ENCODE measurements at places on chromosomes 13 and 19.

GRCh38 chr13:93450761-93451160, 224.2 kb downstream of the GPC6 start:
- DNase-seq = no peak

DNA sequence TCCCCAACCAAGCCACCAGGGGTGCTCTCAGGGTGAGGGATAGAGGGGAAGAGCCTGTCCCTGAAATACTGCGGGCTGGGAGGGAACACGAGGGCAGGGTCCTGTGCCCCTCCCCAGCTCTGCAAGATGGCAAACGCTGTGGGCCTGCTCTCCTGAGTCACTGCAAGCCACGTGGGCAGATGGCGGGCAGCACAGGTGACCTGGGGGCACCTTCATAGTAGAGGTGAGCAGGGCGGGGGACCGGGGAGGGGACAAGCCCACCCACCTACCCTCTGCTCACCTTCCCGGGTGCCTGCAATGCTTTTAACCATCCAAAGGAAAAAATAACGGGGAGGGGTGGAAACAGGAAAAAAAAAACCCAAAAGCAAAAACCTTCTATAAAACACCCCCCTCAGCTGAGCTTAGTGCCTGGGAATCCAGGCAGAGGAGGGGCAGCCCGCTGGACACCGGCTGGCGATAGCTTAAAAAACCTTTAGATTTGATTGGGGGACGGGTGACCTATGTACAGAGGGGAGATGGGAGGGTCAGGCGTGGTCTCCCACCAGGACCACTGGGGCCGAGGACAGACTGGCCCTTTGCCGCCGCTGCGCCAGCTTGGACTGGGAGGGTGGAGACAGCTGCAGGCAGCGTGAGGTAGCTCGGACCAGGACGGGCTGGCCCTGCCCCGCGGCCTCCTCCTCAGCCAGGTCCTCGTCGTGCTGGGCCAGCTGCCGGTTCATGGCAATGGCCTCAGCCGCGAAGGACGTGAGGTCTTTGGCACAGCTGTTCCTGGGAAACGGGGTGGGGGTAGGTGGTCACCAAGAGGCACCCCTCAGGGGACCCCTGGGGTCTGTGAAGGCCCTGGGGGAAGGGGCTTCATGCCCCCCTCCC, 11.7 kb downstream of the MKNK2 start:
- no peak for DNase-seq

DNA sequence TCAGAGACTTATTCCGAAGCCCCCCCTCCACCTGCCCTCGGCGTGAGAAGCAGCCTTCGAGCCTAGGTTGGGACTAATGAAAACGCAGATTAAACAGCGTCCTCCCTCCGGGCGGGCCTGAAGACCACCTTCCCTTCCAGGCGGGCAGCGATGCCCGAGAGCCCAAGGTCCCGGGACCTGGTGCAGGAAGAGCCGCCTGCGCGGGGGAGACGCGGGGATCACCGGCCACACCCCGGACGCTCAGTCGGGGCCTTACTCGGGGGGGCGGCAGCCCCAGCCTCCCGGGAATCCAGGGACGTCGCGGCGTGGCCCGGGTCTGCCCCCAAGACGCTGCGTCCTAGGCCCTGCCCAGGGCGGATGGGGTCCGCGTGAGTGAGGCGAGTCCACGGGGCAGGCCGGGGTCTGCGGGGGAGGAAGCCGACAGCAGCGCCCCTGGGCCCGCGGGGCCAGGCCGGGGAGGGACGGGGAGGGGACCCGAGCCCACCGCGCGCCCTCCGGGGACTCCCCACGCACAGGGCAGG, 33.3 kb upstream of the SPACA7 start:
- DNase-seq = no peak

DNA sequence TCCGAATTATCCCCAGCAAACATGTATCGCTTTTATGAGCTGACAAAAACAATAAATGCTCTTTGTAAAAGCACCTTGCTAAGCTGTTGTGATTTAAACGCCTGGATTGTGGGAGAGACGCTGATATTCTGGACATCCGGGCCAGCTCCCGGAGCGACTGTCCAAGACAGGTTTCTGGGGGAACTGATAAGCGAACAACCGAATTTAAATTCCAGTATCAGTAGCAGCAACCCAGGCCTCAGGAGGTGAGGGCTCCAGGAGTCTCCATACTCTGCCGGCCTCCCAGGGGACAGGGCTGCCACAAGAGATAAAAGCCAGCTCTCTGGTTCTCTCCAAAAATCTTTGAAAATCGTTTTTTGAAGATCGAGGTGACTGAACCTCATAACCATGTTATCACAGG, 50.3 kb upstream of the VSTM2B start:
- DNase-seq = peak; percentile 14

GRCh38 chr13:98921786-98922185, 56.1 kb downstream of the DOCK9 start:
- DNase-seq = no peak

- no peak for DNase-seq
Observed at GRCh38 chr19:13062317-13062716, 40.3 kb downstream of the LYL1 start.

Measured in activated CD8-positive, alpha-beta memory T cell treated with anti-CD3 and anti-CD28 coated beads, Interleukin-2, amount 10 ng/mL, durations not matched to agents 7 days and 5 days (primary cell).